NCI-H2081 treated with DMSO at 0.1 percent for 48 hours (cell line): ENCODE measurements at places on chromosomes 6 and 20.

- no peak for DNase-seq
Observed at GRCh38 chr6:155687645-155688044, 232.0 kb upstream of the NOX3 start.

DNA sequence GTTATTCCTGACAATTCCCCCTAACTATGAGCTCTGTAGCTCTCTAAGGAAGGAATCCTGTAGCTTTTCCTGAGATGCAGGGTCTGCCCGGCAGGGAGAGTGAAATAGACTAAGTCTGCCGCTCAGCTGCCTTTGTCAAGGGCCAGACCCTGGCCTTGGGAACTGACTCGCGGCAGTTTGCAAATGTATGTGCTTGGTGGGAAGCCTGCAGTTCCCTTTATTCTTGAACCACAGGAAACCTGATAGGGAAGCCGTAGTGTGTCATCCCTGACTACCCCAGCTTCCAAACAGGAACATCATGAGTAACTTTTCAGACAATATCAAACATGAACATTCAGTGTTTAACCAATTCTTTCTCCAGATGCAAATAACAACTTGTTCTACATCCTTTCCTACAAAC, 78.7 kb upstream of the IFNGR1 start:
- DNase-seq, result no peak

GRCh38 chr6:167742719-167743303, 83.9 kb upstream of the AFDN start:
- no peak for DNase-seq

DNA sequence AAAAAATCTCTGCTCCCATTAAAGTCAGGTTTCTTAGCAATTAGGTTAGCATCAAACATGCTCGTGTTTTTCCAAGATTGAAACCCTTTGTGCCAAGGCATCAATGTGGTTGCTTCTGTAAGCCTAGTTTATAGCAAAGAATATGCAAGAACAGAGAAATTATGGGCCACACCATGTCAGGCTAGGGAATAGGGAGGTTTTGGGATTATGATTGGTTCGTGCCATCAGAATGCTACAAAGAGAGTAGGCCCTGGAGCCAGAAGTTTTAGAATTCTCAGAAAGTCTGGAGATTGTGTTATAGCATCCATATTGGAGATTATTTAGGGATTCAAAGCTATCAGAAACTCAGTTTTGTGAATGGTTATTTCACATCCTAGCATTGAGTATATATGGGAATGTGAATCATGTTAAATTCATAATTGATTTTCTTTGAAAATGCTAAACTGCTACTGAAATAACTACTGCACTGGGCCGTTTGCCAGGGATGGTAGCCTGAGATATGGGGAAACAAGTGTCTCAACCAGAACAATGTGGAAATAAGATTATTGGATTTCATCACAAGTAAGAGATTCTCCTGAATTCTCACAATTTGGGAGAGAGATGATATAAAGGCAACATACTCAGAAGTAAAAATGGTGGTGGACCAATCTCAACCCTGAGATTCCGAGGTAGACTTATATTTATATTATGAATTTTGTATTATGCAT, 45.3 kb downstream of the ZNF292 start:
- DNase-seq, result no peak

DNA sequence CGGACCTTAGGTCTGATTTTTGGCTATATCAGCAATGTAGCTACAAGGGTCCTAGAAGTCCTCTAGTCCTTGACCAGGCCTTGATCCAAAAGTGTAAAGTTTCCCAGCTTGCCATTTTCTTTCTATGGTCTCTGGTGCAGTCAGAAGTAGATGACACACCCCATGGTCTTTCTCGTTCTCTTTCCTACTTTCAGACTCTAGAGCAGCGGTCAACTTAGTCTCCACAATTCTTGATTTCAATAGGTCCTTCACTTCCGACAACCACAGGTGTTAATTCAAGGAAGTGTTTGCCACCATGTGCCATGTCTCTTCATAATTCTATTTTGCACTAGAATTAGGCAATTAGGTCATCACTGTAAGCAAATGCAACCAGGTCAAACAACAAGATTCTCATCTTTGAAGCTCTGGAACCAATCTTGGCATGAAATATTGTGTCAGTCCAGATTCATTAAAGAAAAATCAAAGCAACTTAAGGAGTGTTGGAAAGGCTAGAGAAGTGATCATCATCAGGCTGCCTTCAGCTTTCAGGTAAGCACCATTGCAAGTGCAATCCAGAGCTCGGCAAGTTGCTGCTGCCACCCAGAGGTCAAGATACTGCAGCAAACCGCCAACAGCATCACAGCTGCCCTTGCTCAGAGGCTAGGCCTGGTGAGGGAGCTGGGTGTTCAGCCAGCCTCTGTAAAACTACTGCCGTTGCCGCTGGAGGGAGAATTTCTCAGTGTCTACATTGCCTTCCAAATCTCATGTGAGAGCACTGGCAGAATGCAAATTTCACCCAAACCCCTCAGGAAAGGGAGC, 5.6 kb upstream of the SYNE1 start:
- DNase-seq, result no peak

DNA sequence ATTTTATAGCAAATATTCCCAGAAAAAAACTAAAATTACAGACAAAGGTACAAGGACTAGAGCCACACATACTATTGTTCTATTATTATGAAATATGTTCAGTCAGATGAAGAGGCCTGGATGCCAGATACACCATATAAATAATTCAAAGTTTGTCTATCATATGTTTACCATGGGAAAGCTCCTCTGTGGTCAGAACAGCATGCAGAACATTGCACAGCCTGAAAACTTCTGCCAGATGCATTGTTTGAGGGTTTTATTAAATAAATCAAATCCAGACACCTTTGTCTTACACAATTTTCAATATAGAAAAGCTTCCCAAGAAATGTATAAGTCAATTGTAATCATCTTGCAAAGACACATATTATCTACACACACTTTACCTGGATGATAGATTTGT, 35.0 kb upstream of the COL21A1 start:
- no peak for DNase-seq

DNA sequence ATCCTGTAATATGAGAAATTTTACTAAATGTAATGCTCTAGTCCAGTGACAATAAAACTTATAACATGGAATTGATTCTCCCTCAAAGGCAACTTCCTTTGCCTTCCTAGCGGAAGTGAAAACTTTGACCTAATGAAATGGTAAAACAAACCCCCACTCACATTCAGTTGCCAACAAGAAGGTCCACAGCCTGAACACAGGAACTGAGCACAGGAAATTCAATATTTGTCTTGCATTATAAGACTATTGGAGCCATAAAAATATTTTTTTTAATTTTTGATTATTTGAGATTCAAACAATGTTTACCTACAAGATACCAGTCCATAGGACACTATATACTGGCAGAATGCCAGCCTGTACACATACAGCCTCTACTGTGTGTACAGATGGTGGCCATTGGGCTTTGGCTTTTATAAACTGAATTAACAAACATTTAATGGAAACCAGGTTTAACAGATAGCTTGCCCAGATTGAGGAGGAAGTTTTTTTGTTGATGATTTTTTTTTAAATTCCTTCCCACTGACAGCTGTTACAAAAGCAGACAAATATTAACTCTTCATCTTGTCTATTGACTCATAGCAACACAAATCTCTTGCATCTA, 481.5 kb upstream of the JAG1 start:
- no peak for DNase-seq

- no peak for DNase-seq
Observed at GRCh38 chr6:3517350-3517749, 60.5 kb upstream of the SLC22A23 start.

- no peak for DNase-seq
Observed at GRCh38 chr20:13028001-13028400, 19.2 kb downstream of the SPTLC3 start.

DNA sequence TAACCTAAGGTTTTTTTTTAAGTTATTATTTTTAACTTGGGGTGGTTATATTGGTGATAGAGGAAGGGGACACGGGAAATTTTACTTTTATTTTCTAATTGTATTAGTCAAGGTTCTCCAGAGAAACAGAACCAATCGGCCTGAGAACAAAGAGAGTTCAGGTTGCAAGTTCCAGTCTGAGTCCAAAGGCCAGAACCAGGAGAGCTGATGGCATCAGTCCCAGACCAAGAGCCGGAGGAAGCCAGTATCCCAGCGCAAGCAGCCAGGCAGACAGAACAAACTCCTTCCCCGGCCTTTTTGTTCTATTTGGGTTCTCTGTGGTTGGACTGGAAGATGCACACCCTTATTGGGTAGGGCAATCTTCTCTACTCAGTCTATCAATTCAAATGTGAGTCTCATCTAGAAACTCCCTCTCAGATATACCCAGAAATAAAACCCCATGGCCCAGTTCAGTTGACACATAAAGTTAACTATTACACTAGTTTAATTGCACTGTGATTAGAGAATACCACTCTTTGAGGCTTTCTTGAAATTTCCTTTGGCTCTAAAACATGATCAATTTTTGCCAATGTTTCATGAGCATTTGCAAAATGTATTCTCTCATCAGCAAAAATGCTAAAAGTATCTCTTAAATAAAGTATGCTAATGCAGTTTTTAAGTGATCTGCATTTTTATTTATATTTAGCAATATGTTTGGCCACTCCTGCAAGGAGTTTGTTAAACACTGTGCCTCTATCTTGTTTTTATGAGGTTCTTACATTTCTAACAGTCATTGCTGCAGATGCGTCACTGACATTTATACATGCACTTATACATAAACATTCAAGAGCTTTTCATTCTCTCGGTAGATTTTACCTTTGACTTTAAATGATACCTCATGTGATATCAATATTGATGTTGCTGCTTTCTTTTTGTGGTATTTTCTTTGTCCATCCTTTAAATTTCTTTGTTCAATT, 103.2 kb upstream of the SSTR4 start:
- no peak for DNase-seq

DNA sequence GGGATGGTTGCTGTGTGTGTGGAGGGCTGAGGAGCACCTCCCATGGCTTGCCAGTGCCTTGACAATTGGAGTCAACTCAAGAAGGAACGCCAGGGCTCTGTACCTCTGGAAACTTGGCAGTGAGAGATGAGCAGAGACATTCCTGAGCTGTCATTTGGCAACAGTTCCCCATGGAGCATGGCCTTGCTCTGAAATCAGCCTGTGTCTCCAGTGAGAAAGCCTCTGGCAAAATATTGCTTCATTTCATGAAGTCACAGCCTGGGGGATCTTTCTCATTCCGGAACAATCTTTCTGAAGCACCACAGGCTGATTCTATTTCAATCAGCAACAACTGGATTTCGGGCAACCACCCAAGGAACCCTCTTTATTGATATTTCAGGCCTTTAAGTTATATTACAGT, 52.2 kb upstream of the FNDC1 start:
- DNase-seq, result no peak

DNA sequence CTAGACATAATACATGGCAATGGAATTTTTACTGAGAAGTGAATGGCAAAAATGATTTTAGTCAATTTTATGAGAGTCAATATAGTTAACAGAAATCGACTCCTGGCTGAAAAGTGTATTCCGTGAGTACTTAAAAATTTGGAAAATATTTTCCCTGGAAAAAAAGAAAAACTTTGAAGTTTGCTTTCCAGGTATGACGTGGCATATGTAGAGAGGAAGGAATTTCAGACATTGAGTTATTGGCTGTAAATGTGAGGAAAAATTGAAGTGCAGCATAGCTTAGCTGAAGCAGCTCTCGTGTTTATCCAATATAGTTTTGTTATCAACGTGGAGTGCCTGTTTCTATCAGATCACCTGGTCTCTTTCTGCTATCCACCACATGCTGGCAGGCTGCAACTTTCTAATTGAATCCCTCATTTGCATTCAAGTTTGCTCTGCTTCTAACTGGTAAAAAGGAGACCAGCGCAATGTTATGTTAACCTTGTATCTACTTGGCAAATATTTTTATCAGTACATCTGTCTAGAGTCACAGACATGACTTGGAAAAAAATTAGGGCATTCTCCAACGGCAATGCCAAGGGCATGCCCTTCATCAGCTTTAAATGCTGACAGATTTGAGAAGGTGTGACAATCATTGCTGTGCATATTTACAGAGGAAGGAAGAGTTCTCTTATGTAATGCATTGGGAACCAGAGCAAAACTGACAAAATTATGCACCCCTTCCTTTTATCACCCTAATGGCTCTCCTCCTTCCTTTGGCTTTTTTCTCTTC, 1102.8 kb upstream of the FLRT3 start:
- DNase-seq, result no peak

GRCh38 chr6:2213086-2213485, 32.3 kb downstream of the GMDS start:
- DNase-seq, result no peak

DNA sequence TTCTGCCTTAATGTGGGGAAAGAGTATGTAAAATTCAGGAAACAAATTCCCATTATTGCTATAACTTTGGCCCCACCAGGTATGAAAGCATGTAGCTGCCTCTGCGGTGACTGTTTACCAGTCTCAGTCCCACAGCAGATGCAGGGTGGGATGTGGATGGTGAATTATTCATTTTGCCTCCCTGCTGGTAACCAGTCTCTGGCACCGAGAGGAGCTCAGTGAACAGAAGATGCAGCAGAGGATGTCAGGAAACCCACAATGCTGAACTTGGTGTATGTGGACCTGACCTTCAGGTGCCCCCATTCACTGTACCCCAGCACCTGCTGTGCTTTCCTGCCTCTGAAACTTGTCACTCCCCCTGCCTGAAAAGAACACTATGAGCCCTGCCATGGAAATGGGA, 8.8 kb upstream of the METTL24 start:
- no peak for DNase-seq

DNA sequence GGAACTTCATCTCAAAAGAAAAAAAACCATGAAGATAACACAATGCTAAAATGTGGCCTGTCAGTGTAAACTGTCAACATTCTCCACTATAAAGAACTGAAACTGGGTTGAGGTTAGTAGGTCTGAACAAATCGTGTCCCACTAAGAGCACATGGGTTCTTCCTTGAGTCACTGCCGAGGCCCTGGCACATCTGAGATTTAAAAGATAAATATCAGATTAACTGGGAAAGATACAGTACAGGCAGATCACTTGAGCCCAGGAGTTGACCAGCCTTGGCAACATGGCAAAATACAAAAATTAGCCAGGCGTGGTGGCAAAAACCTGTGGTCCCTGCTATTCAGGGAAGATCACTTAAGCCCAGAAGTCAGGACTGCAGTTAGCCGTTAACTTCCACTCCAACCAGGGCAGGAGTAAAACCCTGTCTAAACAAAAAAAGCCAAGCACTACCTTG, 5.6 kb downstream of the EEF1A1 start:
- no peak for DNase-seq

GRCh38 chr20:44465001-44465560, 10.6 kb upstream of the TTPAL start:
- DNase-seq, result no peak
